ENCODE measurements at places on chromosomes 6 and 20.

DNA sequence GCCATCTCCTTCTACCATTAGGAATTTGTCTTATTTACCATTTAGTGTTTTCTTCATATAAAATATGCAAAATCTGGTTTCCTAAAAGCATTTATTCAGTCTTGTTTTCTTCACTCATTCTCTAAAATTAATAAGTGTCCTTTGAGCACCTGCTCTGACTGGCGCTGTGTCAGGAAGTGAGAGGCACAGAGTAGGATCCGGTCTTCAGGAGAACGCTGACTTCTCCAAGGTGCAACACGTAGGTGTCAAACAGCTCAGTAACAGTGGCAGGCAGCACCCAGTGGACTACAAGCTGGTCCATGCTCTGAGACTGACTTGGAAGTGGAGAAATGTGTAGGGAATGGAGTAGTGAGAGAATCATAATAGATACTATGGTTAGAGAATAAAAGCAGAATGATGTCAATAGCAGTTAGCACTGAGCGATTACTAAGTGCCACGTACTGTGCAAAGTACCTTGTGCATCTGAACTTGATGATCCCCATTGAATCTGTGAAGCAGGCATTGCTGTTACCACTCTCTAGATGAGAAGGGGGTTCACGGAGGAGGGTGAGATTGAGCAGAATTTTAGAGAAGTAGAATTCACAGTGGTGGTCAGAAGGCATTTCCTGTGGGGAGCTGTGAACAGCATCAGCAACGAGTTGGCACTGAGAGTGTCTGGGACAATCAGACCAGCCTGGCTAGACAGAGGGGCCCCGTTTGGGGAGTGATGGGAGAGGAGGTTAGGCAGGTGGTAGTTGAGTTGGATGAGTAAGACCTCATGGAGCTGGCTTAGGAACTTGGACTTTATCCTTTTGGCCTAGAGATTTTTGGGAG lies 569.8 kb downstream of the QKI start:
- no peak for DNase-seq

GRCh38 chr6:132714160-132714559 lies 305 bp upstream of the VNN1 start:
- DNase-seq: no peak

- DNase-seq: no peak
These were observed 678.6 kb downstream of the MAFB start for GRCh38 chr20:40010483-40010882.

GRCh38 chr6:31251261-31251660 lies 20.6 kb downstream of the HLA-C start:
- DNase-seq: no peak

DNA sequence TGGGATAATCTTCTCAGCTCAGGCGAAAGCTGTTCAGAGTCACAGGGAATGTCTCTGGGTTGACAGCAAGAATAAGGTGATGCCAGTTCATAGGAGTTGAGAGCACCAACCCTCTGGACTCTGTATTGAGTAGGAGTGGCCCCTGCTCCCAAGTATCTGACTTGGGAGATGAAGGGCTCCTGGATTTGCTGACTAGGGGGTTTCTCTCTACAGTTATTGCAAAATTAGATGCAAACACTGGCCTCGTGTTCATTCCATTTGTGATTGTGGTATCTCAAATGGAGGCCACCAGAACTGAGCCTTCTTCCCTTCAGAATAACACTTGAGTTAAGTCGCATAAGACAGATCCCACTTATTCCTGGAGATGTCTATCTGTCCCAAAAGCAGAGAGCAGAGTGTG lies 135.7 kb downstream of the PDE7B start:
- DNase-seq: no peak

DNA sequence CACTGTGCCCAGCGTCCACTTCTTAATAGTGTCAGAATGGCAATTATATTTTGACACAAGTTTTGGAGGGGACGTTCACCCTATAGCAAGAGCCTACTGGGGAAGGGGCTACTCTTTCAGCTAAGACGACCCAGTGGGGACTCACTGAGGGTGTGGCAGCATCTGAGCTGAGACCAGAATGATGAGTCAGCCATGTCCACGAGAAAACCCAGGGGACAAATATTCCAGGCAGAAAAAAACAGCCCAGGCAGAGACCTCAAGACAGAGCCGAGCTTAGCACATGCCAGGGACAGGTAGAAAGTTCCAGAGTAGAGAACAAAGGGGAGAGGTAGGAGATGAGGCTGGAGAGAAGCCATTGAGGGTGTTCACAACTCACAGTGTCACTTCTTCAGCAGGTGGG lies 11.2 kb downstream of the CNBD2 start:
- no peak for DNase-seq

All from activated gamma-delta T cell treated with anti-CD3 and anti-CD28 coated beads, Interleukin-2, amount 50 U/mL, for 16 hours (primary cell).